ENCODE measurements at places on chromosomes 5 and 9. TPM values are rescaled to one million over a fixed set of nuclear protein-coding genes. Genes with fewer than 3 reads are reported as not detected.

LTC4S gene
- 1.5 TPM for total RNA-seq

LCN15 gene
- not detected for total RNA-seq

TNFSF8 gene
- 30.3 TPM for total RNA-seq

SSBP2 gene
- 21.5 TPM for total RNA-seq

TSLP gene
- 0.40 TPM for total RNA-seq

ANKRD34B gene
- total RNA-seq = not detected

ARRDC3 gene
- 42.8 TPM for total RNA-seq

GPRIN1 gene
- total RNA-seq = 2.5 TPM

TRMO gene
- 14.9 TPM for total RNA-seq

F2RL2 gene
- total RNA-seq = not detected

IFNA13 gene
- not detected for total RNA-seq

LVRN gene
- 0.23 TPM for total RNA-seq

IGIP gene
- total RNA-seq = 2.9 TPM

SMAD5 gene
- total RNA-seq = 16.8 TPM

ABITRAM gene
- 6.9 TPM for total RNA-seq

PDCD1LG2 gene
- 3.2 TPM for total RNA-seq

MYOZ3 gene
- not detected for total RNA-seq

REEP2 gene
- total RNA-seq = 1.7 TPM

PKD2L2 gene
- total RNA-seq = 0.38 TPM

OSMR gene
- not detected for total RNA-seq

NRG2 gene
- total RNA-seq = 0.42 TPM

FOXI1 gene
- total RNA-seq = not detected

BTNL8 gene
- total RNA-seq = 1.7 TPM

SLC36A3 gene
- not detected for total RNA-seq

SNX2 gene
- 34.8 TPM for total RNA-seq

SPINK7 gene
- total RNA-seq = not detected

EPB41L4A gene
- 1.5 TPM for total RNA-seq

GABRA6 gene
- total RNA-seq = not detected

MORN5 gene
- not detected for total RNA-seq

LRRC19 gene
- not detected for total RNA-seq

All from activated CD8-positive, alpha-beta memory T cell treated with anti-CD3 and anti-CD28 coated beads, Interleukin-2, amount 10 ng/mL, durations not matched to agents 7 days and 5 days (primary cell).